ENCODE measurements at places on chromosomes 7 and 10.

DNA sequence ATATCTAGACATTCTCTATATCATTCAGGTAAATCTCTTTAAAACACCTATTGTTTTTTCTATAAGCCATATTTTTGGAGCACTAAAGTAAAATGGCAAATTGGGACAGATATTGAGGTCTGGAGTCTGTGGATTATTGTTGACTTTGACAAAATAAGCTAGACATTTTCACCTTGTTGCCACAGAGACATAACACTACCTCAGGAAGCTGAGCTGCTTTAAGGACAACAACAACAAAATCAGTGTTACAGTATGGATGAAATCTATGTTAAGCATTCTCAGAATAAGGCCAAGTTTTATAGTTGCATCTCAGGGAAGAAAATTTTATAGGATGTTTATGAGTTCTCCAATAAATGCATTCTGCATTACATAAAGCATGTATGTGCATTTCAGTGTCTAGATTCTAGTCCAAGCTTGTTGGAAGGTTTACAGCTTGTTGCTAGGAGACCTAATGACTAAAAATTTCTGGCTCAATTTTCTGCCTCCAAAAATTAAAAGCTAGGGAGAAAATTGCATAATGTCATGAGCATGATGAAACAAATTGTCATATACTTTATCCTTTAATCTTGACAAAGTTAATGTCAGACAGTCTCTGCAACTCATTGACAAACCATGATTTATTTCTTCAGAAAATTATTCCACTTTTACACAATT, 18.3 kb downstream of the LIPM start:
- no peak for DNase-seq

DNA sequence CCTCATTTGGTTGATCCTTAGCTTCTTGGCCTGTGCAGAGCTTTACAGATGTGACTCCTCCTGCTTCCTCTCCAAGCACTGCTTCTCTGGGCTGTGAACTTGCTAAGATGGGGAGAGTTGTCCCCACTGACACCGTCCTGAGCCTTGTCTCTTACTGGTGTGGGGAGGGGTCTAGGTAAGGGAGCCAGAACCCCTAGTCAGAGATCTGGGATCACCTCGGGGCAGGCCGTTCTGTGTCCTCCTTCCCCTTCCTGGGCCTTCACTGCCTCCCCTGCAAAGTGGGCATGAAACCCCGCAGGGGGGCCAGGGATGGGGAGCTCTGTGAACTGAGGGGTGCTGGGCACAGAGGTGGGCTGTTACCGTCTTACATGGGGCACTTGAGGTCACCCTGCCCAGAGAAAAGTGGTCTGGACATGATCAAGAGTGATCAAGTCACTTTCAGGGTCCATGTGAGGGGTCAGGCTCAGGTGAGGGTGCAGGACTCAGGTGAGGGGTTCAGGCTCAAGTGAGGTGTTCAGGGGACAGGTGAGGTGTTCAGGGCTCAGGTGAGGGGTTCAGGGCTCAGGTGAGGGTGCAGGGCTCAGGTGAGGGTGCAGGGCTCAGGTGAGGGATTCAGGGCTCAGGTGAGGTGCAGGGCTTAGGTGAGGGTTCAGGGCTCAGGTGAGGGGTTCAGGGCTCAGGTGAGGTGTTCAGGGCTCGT, 86.2 kb downstream of the ADCY1 start:
- DNase-seq: no peak

DNA sequence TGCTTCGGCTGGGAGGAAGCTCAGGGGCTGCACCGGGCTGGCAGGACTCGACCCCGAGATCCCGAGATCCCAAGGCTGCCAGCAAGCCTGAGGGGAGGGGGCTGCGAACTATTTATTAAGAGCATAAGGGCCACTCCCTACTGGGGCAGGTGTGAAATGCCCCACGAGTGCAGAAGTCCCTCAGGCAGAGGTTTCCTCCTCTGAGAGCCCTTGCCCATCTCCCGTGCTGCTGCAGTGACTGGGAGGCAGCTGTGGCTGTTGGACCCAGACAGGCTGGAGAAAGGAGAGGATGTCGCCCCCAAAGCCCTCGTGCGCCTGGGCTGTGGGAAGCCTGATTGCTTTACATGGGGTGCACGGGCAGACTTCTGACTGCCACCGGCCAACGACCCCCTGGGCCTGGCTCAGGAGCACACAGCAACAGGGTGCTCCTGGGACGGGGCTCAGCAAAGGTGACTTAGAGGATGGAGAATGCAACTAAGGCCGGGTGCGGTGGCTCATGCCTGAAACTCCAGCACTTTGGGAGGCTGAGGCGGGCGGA, 39.8 kb downstream of the RGS10 start:
- no peak for DNase-seq

DNA sequence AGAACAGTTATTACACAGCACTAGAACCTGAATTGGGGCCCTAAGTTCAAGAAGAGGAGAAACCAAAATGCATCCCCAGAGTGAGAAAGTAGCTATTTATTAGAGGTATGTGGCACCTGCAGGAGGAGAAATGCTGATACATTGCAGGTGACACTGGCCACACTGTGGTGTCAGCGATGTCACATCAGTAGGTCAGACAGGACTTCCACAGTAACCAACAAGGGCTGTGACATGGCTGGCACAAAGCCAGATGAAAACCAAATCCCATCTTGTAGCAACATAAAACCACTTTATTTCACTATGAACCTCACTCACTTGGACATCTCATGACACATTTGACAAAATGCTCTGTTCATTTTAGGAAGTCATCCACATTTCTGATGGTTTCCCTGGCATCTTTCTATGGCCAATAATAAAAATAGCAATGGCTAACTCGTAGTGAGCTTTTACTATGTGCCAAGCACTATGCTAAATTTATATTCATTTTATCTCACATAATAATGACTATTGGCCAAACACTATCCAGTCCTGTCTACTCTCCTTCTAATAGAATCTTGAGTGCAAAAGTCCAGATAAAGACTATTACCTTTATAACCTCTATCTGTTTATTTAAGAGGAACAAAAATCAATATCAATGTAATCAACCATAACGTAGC, 154.2 kb downstream of the TSPAN12 start:
- no peak for DNase-seq
